ENCODE measurements at places on chromosomes 6 and 20.

DNA sequence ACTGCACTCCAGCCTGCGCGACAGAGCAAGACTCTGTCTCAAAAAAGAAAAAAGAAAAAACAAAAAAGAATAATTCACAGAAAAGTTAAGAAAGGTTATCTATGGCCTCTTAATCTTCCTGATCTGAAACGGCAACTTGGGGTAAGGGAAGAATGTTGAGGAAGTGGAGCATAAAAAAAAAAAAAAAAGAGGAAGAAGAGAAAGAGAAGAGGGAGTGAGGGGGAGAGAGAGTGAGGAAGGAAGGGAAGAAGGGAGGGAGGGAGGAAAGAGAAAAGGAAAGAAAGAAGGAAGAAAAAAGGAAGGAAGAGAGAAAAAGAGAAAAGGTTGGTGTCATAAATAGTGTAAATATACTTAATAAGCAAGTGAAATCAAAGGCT is 68.9 kb upstream of the NCOA3 start:
- no peak for DNase-seq

- no peak for DNase-seq
Measured at GRCh38 chr6:35319346-35320030, 21.9 kb downstream of the DEF6 start.

- no peak for DNase-seq
Measured at GRCh38 chr6:139600919-139601475, 226.5 kb upstream of the CITED2 start.

DNA sequence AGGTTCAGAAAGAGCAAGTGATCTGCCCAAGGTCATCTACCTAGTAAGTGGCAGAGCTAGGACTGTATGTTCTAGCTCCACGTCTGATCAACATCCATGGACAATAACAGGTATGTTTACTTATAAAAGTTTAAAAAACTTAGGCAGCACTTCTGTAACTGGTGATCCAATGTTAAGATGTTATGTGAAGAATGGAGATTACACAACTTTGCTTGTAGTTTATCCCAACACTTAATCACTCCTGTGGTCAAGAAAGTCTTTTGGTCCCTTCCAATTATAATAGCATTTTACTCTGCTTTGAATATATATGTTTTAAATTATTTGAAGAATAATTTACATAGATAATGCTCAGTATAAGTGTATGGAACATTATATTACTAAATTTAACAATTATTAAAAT is 4.8 kb downstream of the FBXO30 start:
- no peak for DNase-seq

- no peak for DNase-seq
Measured at GRCh38 chr6:47371139-47371869, 61.6 kb upstream of the TNFRSF21 start.

DNA sequence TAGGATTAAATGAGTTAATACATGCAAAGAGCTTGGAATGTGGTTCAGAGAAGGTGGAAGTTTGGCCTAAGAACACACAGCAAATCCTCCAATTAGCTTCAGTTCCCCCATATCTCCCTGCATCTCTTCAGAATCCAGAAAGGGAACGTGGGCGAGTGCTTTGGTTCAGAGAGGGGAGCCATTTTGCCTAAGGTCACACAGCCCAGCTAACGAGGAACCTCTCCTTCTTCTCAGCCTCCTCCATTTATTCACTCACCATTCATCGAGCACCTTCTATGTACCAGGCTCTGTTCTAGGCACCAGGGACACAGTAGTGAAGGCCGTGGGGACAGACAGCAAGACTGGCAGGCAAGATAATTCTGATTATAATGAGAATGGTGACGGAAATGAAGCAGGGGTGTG is 2.3 kb upstream of the CEBPB start:
- DNase-seq: no peak

- DNase-seq: no peak
Measured at GRCh38 chr20:35027301-35027700, 65.3 kb downstream of the TRPC4AP start.

DNA sequence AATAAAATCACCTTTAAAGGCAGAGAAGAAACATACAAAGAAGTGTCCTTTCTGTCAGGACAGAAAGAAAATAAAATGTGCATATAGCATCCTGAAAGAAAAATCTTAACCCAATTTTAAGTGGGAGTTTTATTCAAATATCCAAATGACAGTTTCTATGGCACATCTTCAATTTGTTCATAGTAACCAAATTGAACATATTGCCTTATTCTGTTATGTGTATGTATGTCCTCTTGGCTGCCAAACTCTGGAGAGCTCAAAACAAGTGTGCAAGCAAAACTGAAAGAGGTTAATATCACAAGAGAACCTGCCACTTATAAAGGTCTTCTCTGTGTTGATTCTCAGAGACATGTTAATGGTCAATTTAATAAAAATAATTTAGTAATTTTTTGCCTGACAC is 334.7 kb downstream of the BCKDHB start:
- no peak for DNase-seq

GRCh38 chr20:19907326-19908056 is 109.7 kb upstream of the NAA20 start:
- no peak for DNase-seq

DNA sequence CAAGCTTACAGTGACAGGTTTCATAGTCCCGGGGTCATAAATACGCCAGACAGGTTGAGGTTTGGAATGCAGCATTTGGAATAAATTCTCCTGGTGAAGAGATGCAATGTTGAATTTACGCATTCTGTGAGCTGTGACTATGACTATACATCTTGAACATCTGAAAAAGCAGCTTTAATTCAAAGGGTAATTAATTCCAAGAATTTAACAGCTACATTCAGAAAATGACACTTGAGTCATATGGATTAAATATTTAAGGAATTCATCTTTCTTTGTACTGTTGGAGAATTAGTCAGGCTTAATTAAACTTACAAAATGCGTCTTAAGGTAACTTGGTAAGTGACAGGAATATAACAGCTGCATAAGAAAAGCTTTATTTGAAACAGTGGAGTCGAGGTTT is 74.7 kb downstream of the ESR1 start:
- DNase-seq: no peak

GRCh38 chr6:56581296-56581925 is 61.3 kb downstream of the DST start:
- DNase-seq: no peak
